ENCODE measurements at places on chromosomes 4 and X. TPM values are rescaled to one million over a fixed set of nuclear protein-coding genes. Genes with fewer than 3 reads are reported as not detected.

GRCh38 chr4:51884606-51885005 lies 41.7 kb downstream of the DCUN1D4 start:
- DNase-seq: no peak

- no peak for DNase-seq
Observed at GRCh38 chr4:127622921-127623796, 9.6 kb upstream of the INTU start.

DNA sequence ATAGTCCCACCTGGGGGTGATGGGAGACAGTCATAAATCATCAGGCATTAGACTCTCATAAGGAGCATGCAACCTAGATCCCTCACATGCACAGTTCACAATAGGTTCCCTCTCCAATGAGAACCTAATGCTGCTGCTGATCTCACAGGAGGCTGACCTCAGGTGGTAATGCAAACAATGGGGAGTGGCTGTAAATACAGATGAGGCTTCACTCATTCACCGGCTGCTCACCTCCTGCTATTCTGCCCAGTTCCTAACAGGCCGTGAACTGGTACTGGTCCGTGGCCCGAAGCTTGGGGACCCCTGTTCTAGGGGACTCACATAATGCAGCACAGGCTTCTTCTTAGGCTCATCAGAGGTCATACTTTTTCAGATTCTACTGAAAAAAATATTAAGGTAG lies 625.9 kb upstream of the AGA start:
- no peak for DNase-seq

DNA sequence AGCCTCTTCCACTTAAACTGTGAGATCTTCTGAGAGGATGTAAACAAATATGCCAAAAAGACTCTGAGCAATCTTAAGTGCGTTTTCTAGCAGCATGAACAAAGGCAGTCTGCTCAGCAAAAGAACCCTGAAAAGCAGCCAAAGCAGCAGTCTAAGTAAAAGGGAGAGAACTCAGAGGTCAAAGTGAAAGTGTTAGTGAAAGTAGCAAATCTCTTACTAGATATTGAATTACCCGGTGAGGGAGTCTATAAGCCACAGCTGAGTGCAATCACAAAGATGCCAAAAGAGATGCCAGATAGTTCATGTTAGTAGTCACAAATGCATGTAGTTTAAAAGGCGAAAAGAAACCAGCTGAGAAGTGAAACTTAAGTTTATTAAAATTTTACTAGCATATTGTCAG lies 7.9 kb upstream of the GNRHR start:
- no peak for DNase-seq

- DNase-seq: no peak
Observed at GRCh38 chr4:169100670-169101101, 90.6 kb upstream of the CBR4 start.

GRCh38 chr4:2302387-2303119 lies 40.6 kb upstream of the MXD4 start:
- no peak for DNase-seq

Gene PHEX
- 0.45 TPM for total RNA-seq

Gene TLL1
- not detected for total RNA-seq

Gene UGT2A1
- not detected for total RNA-seq

Gene CHRDL1
- total RNA-seq: not detected

Gene DACH2
- total RNA-seq: not detected

Gene TAF7L
- total RNA-seq: 0.84 TPM

Gene TMEM175
- total RNA-seq: 26.5 TPM

All from natural killer cell treated with Interleukin-12 subunit alpha and Interleukin-12 subunit beta and Interleukin-15 and Interleukin-18, amount 100 ng/mL, for 72 hours (primary cell).